Stimulated activated CD4-positive, alpha-beta T cell treated with anti-CD3 and anti-CD28 coated beads, TNF-alpha, amount 100 ng/mL, for 48 hours (primary cell): ENCODE measurements at places on chromosomes 3 and 15.

GRCh38 chr3:178663201-178663934, 127.1 kb downstream of the KCNMB2 start:
- no peak for DNase-seq

DNA sequence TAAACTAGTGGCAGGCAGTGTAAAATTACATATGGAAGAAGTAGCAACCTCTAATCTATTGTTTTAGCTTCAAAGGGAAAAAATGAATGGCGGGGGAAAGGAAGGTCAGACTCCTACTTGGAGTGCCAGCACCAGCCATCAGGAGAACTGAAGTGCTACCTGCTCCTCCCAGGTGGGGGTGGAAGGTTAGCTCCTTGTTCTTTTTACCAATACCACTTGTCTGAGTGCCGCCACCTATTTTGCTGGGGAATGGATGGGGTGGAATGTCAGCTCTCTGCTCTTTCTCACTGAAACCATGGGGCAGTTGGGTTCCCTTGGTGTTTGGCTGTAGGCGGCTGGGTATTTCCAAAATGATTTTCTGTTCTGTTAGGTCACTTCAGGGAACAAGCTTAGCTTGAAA, 428.7 kb upstream of the EPHA3 start:
- no peak for DNase-seq

DNA sequence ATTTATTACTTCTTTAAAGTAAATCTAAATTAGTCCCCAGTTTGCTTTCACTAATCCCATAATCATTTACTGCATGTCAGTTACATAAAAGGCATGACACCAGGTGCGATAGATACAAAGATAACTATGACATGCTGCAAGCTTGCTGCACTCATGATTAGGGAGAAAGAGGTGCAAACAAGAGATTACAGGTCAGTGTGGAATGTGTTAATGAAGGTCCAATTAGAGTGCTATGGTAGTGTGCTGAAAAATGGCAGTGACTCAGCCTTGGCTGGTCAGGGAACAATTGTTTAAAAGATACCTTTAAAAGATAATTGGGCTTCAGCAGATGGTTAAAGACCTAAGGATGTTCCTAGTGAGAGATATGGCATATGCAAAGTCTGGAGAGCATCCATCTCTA, 352.6 kb upstream of the TGFBR2 start:
- no peak for DNase-seq

DNA sequence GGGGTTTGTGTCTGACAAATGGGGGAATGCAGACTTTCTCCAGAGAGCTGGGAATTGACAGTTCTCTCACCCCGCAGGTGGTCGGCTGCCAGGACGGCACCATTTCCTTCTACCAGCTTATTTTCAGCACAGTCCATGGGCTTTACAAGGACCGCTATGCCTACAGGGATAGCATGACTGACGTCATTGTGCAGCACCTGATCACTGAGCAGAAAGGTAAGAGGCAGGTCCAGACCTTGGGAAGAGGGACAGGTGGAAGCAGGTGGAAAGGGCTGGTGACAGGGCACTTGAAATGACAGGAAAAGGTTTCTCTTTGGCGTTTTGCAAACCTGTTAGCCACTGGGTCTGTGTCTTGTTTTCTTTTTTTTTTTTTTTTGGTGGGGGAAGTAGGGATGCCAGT, 36.6 kb downstream of the IFT122 start:
- no peak for DNase-seq
